ENCODE measurements at places on chromosomes 5 and 9.

DNA sequence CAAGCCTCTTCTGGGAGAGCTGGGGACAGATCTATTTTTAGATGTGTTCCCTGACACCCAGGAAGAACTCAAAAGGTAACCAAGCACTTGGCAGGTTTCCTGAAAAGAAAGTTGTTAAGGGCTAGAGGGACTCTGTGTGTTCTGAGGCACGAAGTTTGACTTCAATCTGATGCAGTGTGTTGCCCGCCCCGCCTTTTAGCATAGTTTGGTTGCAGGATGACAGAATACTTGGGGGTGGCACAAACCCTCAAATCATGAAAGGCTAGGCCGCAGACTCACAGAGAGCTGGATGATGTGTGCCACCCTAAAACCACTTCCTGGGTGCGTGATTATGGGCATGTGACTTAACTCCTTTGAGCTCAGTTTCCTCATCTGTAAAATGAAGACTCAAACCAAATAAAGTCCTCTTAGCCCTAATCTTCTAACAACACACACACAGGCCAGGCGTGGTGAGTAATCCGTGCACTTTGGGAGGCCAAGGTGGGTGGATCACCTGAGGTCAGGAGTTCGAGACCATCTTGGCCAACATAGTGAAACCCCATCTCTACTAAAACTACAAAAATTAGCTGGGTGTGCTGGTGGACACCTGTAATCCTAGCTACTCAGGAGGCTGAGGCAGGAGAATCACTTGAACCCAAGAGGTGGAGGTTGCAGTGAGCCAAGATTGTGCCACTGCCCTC is 12.8 kb upstream of the NDFIP1 start:
- no peak for DNase-seq

- no peak for DNase-seq
These were observed 205.3 kb downstream of the TTLL11 start for GRCh38 chr9:121887553-121888437.

DNA sequence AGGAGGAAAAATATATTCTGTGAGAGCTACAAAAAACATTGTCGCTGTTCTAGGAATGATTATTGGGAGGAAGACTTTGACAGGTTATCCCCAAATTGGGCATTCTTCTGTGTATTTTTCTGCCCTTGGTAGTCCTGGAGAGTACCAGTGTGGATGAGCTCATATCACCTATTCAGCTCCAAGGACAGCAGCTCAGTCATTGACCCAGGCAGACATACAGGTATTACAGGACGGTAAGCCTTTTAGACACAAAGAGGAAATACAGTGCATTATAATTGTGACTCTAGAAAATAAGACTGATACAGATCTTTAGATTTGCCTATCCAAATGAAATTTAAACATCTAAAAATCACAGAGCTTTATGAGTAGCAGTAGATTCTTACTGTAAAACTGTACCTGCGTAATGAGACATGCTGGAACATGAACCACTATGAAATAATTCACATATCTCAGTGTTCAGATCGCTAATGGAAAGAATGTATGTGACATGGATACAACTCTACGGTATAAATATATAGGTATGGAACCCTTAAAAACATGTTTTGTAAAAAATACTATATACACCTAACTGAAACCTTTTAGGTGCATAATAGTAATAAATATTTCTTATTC is 56.0 kb downstream of the PLK2 start:
- DNase-seq, result no peak

DNA sequence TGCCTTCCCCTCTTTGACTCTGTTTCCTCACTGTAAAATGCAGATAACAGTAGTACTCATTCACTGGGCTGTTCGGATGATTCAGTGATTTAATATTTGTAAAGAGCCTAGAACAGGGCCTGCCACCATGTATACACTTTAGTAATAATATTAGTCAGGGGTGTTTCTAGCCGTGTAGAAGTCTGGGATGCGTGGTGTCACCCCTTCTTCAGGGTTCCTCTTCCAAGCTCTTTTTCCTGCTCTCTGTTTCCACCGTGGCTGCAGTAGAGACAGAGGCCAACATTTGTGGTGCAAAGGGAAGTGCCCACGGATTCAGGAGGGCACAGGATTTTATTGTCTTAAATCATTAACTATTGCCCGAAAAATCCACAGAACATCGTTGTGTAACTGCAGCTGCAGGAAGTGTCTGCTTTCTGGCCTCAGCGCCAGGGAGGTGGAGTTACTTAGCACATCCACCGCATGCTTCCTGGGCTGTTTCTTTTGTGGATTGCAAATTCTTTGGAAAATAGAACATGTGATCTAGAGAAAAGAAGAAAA is 61.7 kb downstream of the TRIO start:
- DNase-seq, result peak; percentile 31

GRCh38 chr9:89872913-89873707 is 268.3 kb downstream of the GADD45G start:
- no peak for DNase-seq

GRCh38 chr5:132268769-132269551 is 11.5 kb downstream of the PDLIM4 start:
- DNase-seq, result no peak
